ENCODE measurements at places on chromosomes 4 and X.

DNA sequence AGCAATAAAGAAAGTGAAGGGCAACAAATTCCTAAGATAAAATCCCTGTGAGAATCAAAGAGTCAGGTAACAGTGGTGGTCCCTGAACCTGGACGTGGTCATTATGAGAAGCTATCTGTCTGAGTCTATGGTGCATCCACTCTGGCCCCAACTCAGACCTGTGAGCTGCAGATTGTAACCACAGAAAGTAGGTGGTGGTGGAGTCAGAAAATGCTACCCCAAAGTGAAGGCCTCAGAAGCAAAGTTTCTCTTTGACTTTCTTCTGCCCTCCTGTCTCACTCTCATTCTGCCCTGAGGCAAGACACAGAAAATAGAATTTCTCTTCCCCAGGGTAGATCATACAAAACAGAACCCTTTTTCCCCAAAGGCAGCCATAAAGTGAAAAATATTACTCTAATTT is 84.1 kb upstream of the NEIL3 start:
- no peak for DNase-seq

DNA sequence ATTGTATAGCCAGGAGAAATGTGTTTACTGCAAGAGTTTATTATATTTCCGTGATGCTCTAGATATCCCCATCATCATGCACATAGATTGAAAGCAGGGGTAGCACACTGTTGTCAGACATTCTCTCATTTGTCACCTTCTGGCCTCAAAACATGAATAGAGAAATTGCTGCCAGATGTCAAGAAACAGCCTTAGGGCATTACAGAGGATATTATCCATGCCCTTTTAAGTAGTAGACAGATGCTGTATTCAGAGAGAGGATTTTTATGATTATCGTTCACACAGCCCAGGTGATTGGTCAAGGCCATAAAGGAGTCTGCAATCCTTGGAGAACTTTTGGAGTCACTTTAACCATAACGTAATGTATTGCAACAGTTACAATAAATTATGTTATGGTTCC is 1961.5 kb upstream of the TENM3 start:
- no peak for DNase-seq

- peak; percentile 68 for DNase-seq
These were observed 26.3 kb upstream of the UBA6 start for GRCh38 chr4:67727124-67727850.

GRCh38 chr4:6749340-6750171 is 33.0 kb upstream of the KIAA0232 start:
- DNase-seq, result no peak

DNA sequence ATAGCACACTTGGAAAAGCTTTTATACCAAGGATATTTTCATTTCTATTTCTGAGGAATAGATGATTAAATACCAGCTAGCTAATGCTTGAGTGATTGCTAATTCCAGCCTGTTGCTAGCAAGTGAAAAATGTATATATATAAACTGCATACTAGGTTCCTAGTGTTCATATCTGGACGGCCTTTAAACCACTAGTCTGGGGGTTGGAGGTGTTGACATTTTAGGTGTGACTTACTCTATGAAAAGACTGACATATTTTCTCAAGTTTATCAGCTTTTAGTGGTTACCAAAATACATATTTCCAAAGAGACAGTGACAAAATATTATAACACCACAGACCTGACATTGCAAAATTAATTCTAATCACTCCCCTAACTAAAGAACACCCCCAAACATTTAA is 44.7 kb downstream of the MTMR8 start:
- no peak for DNase-seq

- no peak for DNase-seq
These were observed 21.2 kb downstream of the SPRY1 start for GRCh38 chr4:123417813-123418212.

DNA sequence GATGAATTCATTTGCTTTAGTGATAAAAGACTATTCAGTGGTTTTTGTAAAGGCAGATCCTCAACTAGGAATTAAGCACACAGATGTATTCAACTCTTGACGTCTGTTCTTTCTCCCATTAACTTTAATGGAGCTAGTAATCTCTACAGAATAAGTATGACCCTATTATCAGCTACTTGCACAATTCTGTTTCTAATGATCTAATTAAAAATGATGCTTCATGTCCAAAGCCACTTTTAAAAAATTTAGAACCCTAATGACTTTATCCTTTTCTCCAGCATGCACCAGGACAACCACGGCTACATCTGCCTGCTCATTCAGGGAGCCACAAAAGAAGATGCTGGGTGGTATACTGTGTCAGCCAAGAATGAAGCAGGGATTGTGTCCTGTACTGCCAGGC is 85.4 kb downstream of the CBR4 start:
- DNase-seq, result no peak

- DNase-seq, result no peak
These were observed 375 bp downstream of the FGFR3 start for GRCh38 chr4:1793496-1793840.

DNA sequence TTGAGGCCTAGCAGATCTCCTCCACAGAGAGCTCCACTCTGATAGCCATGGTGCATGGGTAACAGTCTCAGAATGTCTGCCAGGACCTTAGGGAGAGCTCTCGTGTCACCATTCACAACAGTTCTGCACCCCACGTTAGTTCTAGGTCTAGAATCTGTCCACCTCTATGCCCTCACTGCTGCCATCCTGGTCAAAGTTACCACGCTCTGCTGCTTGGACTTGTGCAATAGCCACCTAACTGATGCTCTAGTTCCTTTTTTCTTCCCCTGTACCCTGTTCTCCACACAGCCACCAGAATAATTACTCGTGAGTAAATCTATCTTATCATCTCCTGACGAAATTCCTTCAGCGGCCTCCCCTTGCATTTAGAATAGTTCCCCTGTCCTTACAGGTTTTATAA is 268.8 kb upstream of the GATB start:
- no peak for DNase-seq

DNA sequence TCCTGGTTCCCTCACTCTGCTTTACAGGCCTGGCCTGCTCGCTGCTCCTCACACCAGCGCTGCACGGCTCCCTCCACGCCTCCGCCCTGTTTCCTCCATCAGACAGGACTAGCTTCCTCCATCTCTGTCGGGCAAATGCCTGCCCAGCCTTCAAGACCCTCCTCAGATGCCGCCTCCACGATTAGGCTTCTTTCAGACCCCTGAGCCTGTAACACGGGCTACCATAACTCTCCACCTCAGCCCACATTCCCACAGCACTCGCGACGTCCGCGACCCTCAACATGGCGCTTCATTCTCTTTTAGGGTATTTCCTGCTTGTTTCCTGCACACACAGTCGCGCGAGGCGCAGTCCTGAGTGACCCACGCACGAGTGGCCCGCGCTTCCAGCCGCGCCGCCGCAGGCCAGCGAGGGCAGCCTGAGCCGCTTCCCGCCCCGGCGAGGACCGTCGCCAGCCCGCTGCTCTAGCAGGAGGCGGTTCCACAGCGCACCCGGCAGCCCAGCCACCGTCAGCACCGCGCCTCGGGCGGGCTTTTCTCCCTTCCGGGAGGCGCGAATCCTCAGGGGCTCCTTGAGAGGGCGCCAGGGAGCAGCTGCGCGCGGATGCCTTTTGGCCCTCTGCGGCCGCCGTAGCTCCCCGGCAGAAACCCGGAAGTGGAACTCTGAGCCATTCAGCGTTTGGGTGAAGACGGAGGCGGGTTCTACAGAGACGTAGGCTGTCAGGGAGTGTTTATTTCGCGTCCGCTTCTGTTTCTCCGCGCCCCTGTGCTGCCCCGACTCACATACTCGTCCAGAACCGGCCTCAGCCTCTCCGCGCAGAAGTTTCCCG is at the start of gene FRG1:
Gene FRG1 (plus strand): TSS at position 695 of the 827 bp plus-strand sequence. CDS start 138 bp downstream, outside the sequence.
- DNase-seq, result peak; percentile 91

GRCh38 chrX:75623535-75623934 is 100.7 kb upstream of the ZDHHC15 start:
- no peak for DNase-seq

- no peak for DNase-seq
These were observed 278.0 kb downstream of the FBXO8 start for GRCh38 chr4:174005422-174005821.

DNA sequence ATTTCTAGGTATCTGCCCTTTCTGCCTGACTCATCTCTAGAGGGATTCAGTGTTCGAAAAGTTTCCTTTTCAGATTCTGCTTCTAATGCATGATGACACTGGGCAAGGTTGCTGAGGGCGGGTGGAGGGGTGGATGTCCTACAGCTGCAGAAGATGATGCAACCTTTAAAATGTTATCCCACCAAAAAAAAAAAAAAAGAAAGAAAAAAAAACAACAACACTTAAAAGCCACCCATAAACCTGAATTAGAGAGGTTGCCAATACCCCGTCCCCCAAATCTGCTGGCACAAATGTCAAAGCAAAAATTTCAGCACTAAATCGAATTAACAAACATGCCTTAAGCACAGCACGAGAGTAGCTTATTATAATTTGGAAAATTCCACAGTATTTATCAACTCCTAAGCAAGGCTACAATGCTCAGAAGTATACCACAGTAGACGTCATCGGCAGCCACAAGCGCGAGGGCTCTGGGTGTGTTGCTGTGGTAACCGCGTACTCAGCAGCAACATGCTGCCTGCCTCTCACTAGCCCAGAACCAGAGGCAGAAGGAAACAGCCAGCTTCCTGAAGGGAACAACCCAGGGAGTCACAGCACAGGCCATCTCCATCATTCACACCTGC is 167.5 kb upstream of the MAP3K15 start:
- DNase-seq, result peak; percentile 4

DNA sequence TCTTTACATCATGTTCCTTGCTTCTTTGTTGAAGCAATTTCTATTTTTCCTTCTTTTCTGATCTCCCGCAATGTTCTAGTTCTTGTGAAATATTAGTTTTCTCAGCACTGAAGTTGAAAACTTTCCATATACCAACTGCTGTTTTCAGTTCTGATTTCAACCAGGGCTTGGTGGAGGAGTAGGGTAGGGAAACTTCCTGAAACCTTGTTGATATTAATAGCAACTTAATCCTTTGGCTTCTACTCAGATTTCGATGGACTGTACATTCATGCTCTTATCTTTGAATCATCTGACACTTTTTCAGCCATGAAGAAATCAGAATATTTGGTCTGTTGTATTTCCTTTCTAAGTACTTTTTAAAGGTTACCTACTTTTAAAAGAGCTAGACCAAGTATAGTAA is 315.8 kb downstream of the RPA4 start:
- DNase-seq, result no peak

DNA sequence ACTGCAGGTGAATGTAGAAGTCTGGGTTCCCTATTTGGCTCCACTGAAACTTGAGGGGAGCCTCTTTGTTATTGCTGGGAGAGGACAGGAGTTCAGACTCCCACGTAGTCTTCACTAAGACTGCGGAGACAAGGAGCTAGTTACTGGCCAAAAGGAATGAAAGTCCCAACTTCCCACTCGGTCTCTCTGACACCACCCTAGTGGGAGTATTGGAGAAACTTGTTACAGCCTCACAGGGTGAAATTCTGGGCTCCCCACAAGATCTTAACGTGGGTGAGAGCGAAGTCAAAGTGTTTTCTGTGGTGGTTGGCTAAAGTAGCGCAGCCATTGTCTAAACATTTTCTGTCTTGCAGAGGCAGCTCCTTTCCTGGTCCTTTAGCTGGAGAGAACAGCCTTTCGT is 13.5 kb downstream of the MYOZ2 start:
- DNase-seq, result no peak

- DNase-seq, result no peak
These were observed 3.4 kb downstream of the YTHDC1 start for GRCh38 chr4:68346461-68346860.

- no peak for DNase-seq
These were observed 17.9 kb upstream of the ENPP6 start for GRCh38 chr4:184235526-184235925.

DNA sequence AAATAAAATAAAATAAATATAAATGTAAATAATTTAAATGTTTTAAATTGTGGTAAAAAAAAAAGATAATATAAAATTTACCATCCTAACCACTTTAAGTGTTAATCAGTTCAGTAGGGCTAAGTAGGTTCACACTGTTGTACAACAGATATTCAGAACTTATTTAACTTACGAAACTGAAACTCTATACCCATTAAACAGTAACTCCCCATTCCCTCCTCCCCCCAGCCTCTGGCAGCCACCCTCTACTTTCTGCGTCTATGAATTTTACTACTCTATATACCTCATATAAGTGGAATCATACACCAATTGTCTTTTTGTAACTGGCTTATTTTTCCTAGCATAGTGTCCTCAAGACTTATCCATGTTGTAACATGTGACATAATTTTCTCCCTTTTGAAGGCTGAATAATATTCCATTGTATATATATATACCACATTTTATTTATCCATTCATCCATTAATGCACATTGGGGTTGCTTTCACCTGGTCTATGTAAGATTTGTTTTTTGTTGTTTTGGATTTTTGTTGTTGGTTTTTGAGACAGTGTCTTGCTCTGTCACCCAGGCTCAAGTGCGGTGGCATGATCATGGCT is 32.5 kb upstream of the ELF2 start:
- DNase-seq, result peak; percentile 70

DNA sequence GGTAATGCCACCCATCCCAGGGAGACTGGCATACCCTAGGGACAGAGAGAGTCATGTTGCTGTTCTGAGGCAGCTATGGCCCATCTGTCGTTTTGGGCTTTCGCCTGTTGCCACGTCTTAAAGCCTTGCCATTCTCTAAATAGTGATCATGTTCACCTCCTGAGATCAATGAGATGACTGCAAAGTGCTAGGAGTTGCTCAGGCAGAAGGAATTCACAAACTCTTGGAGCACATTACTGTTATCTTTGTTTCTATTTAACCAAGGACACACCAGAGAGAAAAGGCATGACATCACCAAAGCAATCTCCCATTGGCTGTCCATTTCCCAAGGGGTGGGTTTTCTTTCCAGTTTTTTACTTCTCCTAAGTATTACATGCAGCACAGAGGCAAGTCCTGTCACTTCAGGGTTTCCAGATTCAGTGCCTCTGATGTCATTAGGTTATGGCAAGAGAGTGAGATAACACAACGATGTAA is 37.1 kb upstream of the SETD7 start:
- DNase-seq, result no peak

DNA sequence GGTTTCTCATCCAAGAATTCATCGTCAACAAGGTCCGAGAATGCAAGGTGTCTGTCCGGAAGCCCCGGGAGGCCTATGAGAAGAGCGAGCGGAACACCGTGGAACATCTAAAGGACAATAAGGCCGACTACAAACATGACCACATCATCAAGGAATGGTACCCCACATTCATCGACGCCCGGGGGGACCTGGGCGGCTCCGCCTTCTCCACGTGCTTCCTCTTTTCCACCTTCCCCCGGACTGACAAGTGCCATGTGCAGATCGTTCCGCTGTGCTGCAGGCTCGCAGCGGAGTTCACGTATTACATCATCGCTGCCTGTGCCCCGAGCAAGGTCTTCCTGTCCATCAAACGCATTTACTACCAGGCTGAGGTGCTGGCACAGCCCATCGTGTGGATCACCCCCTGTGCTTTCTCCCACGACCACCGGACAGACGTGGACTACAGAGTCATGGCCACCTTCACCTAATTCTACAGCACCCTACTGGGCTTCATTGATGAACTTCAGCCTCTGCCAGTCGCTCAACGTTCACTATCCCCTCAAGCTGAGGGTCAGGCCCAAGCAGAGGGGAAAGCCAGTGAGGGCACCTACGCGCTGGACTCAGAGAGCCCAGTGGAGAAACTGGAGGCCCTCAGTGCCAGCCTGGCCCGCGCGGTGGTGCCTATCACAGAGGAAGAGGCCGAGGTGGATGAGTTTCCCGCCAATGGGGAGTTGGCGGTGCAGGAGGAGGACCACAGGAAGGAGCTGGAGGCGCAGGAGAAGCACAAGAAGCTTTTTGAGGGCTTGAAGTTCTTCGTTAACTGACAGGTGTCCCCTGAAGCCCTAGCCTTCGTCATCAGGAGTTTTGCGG is 125.9 kb upstream of the PABPC4L start:
- DNase-seq, result peak; percentile 50

- no peak for DNase-seq
These were observed 469.0 kb upstream of the ATOH1 start for GRCh38 chr4:93359586-93359985.

- DNase-seq, result no peak
These were observed 114.0 kb downstream of the STOX2 start for GRCh38 chr4:184019076-184019475.

All from RPMI8226 (cell line).